ENCODE measurements at places on chromosomes 16 and 17.
A peak's percentile ranks its signal among the peaks of the same experiment; 100 is the strongest.

DNA sequence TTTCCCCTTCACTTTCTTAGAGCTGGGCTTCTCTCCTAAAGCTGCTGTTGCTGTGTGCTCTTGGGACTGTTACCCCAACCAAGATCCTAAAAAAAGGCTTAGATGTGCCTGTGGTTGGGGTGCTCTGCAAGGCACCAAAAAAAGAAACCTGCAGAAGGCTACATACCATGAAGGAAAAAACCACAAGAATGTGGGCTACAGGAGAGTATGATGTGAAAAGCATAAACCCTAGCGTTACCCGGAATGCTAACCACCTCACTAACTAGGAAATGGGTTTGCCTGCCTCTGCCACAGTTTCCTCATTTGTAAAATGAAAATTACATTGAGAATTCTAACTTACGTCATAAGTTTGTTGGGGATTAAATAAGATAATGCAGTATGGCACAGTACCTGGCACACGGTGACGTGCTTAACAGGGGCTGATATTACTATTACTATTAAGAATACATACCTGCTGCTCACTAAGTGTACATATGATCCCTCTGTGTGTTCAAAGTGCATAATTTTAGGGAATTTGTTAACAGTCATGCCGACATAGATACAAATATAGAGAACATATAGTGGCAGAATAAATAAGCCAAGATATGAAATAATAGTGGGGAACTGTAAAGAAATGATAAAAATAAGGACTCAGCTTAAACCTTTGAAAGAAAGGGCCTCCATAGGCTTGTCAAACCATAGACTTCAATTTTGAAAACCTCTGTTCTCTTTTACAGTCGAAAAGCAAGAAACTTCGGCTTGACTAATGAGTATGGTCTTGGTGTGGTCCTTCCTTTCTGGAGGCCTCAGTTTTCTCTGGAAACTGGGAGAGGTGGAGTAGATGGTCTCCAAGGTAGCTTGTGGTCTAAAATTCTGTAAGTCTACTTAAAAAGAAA is 177.8 kb upstream of the TBX2 start:
- DNase-seq: peak; percentile 44

DNA sequence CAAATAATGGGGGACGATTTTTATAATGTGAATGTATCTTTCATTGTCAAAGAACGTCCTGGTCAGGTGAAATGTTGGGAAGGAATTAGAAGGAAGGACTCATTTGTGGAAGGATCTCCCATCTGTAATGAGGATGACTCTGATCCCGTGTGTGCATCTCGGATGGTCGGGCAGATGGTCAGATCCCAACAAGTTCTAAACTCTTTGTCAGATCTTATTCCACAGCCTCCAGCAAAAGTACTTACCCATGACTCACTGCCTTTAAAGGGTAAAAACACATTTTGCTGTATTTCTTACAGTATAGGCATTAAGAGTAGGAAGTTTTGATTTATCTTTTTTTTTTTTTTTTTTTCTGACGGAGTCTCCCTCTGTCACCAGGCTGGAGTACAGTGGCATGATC is 539 bp upstream of the KRTAP4-8 start:
- peak; percentile 94 for DNase-seq

DNA sequence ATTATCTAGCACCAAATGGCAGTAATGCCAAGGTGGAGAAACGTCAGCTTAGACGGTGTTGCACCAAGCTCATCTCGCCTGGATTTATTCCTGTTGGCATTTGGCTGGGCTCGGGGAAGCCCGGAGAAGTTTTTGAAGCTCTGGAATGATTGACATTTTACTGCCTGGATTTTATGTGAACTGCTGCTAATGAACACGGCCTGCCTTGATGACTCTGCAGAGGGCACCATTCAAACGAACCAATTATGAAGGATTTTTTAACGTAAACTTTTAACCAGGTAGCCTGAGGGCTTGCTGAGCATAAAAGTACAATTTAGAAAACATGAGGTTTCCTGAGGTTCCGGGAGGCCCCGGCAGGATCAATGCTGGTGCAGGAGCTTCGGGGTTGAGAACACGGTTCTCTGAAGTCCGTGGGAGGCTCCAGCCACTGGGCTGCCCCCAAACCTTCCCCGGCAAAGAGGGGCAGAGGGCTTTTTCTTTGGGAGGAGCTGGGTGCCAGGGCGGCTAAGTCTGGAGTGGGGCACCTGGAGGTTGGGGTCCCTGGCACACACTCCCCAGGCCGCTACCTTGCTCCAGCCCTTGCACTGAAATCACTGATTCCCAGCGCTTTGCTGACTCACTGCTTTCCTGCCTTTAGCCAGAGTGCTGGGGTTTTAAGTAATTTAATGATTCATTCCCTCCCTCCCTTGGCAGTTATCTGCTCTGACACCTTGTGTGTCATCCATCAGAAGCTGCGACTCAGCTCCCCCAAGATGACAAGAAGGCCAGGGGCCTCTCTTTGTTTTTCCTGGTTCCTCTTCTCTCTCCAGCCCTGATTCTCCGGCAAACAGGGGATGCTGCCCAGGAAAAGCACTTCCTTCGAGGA is 161.2 kb upstream of the IRX3 start:
- peak; percentile 92 for DNase-seq

- peak; percentile 47 for DNase-seq
Observed at GRCh38 chr16:86800894-86801293, 222.5 kb downstream of the FOXL1 start.

DNA sequence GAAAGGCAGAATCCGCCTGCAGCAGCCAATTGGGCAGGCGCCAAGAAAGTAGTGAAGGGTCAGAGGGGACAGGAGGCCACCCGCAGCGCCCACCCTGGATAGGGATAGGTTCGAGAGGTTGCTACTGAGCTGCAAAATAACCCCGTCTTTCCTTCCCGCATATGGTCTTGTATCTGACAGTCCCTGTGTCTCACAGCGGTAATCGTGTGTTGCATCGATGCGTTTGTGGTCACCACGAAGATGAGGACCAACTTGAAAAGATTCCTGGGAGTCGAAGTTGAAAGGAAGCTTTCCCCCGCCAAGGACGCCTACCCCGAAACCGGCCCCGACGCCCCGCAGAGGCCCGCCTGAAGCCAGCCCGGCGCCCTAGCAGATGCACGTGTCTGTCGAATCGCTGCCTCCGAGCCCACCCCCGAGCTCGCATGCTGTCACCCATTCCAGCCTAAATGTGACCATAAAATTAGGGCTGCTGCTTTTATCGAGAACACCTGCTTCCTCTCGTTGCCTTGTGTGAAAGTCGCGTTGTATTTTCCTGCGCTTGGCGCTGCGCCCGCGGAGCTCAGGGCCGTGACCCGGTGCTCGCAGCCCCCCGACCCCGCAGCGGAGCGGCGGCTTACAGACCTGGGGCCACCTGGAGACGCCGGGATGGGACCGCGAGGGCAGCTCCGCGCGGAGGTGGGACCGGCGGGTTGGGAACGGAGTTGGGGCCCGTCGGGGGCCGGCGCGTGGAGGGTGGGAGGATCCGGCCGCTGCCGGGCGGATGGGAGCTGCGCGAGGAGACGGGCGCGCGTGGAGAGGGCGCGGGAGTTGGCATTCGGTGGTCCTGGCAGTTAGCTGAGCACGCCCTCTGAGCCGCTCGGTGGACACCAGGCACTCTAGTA is at the start of gene CMTM2:
CMTM2 (plus strand) TSS at position 813 of the 881 bp plus-strand sequence. CDS start 145 bp downstream, outside the sequence.
- no peak for DNase-seq

- no peak for DNase-seq
Observed at GRCh38 chr17:77566566-77567138, 391.9 kb upstream of the TNRC6C start.

- DNase-seq: peak; percentile 87
Observed at GRCh38 chr16:2033057-2033908, 6.6 kb downstream of the NHERF2 start.

DNA sequence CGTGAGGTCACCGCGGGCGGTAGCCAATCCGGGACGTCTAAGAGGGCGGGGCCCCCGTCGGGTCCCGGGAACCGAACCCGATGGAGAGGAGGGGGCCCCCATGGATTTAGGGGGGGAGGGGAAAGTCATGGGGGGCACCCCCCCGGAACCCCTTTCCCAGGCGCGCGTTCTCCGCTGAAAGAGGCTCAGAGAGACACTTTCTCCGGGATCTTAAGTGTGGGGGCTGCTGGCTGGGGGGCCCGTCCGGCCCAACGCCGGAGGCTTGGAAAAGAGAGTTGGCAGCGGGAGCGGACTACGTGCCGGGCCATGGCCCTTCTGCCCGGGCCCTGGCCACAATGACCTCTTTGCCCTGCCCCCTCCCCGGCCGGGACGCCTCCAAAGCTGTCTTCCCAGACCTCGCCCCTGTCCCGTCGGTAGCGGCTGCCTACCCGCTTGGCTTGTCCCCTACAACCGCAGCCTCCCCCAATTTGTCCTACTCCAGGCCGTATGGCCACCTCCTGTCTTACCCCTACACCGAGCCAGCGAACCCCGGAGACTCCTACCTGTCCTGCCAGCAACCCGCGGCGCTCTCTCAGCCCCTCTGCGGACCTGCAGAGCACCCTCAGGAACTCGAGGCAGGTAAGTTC is at the start of gene DLX4:
DLX4 (plus strand) TSS at position 57 of the 626 bp plus-strand sequence; CDS start at position 336, 279 bp downstream.
- no peak for DNase-seq

GRCh38 chr16:1991135-1991551 is 1.4 kb downstream of the SYNGR3 start:
- no peak for DNase-seq

- DNase-seq: peak; percentile 74
Observed at GRCh38 chr17:59844884-59845594, 47.7 kb downstream of the TUBD1 start.

DNA sequence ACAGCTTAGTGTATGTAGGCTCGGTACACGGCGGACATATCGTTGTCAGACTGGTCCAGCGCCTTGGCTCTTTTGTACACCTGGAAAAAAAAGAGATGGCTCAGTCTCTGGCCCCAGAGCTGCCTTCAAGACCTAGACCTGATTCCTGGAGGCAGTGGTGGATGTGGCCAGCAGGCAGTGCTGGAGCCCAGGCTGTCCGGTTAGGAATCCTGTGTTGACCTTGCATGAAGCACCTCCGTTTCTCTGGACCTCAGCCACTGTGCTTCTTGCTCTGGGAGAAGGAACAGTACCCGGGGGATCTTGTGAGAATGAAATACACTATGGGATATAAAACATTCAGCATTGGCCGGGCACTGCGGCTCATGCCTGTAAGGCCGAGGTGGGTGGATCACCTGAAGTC is 2.8 kb upstream of the ROGDI start:
- no peak for DNase-seq

DNA sequence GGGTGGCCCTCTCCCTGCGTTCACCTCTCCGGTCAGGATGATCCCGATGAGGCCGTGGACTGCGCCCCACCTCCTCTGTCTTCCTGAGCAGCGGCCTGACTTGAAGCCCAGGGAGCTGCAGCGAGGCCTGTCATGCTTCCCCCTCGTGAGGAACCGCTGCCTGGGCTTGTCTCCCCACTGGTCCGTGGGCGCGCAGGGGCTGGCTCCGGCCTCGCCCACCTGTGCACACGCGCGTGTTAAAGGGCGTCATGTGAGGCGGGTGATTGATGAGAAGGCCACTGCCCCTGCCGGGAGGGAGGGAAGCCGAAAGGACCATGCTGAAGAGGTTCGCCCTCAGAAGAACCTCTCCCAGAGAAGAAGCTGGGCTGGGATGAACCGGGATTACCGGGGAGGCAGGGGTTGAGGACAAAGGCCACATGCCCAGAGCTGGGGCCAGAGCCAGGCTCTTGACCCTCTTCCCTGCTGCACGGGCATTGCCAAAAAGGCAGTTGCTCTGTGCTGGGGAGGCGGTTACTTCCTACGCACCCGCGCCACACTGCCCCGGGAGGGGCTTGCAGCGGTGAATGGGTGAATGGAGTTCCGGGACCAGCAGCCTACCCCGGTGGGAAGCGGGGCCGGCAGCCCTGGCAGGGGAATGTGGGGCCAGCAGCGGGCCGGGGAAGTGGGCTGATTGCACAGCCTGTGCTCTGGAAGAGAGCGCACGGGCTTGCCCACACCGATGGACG is 85.9 kb upstream of the GSE1 start:
- no peak for DNase-seq

DNA sequence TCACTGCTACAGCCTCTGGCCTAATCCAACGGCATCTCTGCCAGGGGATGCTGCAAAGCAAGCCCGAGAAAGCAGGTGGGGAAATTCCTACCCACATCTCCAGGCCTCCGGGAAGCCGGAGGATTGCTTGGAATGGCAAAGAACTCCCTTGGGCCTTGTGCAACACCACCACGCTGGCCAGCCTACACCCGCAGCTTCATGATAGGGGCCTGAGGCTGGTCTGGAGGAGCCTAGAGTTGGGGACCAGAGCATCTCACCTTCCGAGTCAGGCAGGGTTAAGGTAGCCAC is 20.3 kb downstream of the GGA3 start:
- DNase-seq: no peak

GRCh38 chr16:25838724-25839186 is 147.0 kb downstream of the HS3ST4 start:
- DNase-seq: peak; percentile 54

- DNase-seq: peak; percentile 44
Observed at GRCh38 chr16:83206426-83206825, 579.7 kb downstream of the CDH13 start.

DNA sequence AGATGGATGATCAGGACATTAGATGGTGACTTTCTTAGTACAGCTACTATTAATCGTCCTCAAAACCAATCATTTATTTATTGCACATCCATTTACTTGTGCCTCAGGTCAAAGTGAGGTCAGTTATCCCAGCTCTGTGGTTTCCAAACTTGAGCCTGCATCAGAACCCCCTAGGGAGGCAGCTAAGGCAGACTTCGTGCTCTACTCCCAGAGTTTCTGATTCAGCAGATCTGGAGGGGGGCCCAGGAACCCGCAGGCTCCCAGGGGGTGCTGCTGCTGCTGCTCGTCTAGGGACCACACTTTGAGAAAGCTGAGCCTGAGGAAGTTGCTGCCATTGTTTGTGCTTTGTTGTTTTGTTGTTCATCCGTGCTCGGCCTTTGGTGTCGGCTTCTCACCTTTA is 44.0 kb upstream of the CLEC18B start:
- no peak for DNase-seq

- no peak for DNase-seq
Observed at GRCh38 chr17:48514477-48514876, 16.3 kb downstream of the HOXB1 start.

DNA sequence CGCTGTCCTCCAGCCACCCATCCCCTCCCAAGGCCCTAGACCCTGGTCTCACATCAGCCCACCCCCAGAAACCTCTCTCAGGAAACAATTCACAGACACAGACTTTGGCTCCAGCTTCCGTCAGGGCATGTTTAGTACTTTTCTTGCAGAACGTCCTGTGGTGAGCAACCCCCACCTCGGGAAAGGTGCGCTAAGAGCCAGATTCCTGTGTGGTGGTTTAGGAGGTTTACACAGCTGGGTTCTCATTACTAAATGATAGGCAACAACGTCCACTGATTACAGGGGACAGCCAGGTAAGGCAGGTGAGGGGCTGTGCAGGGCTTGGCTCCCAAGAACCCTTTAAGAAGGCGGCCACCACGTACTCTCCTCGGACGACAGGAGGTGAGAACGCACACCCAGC is 29.3 kb downstream of the KIFC3 start:
- no peak for DNase-seq

- DNase-seq: peak; percentile 98
Observed at GRCh38 chr17:7887482-7888183, 956 bp upstream of the CHD3 start.

DNA sequence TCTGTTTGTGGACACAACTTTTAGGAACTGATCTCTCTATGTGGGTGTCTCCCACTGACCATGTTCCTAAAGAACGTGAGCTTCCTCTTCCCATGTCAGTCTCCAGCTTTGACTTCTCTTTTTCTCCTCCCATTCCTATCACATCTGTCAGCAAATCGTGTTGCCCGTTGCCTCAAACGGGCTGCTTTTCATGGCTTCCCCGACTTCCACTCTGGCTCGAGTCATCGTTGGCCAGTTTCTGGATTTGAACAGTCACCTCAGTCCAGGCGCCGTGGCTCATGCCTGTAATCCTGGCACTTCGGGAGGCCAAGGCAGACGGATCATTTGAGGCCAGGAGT is 5.4 kb downstream of the ABCC1 start:
- peak; percentile 6 for DNase-seq
